Panc1 (cell line): ENCODE measurements at places on chromosomes 1 and 21. TPM values are rescaled to one million over a fixed set of nuclear protein-coding genes. Genes with fewer than 3 reads are reported as not detected.

Gene MAP3K21
- total RNA-seq, result 3.1 TPM

Gene PROX1
- total RNA-seq, result 0.13 TPM

Gene SYTL1
- 2.4 TPM for total RNA-seq

Gene RPL22
- 309 TPM for total RNA-seq

Gene MROH9
- not detected for total RNA-seq

Gene OR2AK2
- not detected for total RNA-seq

Gene HSD3B1
- not detected for total RNA-seq

Gene HEYL
- total RNA-seq, result 2.3 TPM

Gene S100A10
- 1,621 TPM for total RNA-seq

Gene UQCRHL
- 2.6 TPM for total RNA-seq

Gene S100A16
- total RNA-seq, result 61.6 TPM

Gene CYP4A11
- not detected for total RNA-seq

Gene NBL1
- 191 TPM for total RNA-seq

Gene SLC30A10
- total RNA-seq, result not detected

Gene SYPL2
- total RNA-seq, result 0.74 TPM

Gene MROH7
- not detected for total RNA-seq

Gene ATAD3B
- 104 TPM for total RNA-seq

Gene OR10Z1
- not detected for total RNA-seq

Gene LPAR3
- total RNA-seq, result 6.3 TPM

Gene FAM167B
- total RNA-seq, result 1.9 TPM

Gene FYB2
- total RNA-seq, result 0.49 TPM

Gene KRTAP6-2
- not detected for total RNA-seq

Gene KCNA2
- 1.1 TPM for total RNA-seq

Gene TINAGL1
- total RNA-seq, result 6.1 TPM

Gene HAO2
- total RNA-seq, result not detected

Gene SPRR4
- not detected for total RNA-seq

Gene MFAP2
- 12.9 TPM for total RNA-seq

Gene MMEL1
- 0.46 TPM for total RNA-seq

Gene HTR6
- 0.10 TPM for total RNA-seq

Gene CROCC
- 13.6 TPM for total RNA-seq

Gene IGFN1
- total RNA-seq, result not detected

Gene SOX13
- 53.0 TPM for total RNA-seq

Gene C4BPA
- total RNA-seq, result 0.26 TPM

Gene LCE6A
- not detected for total RNA-seq

Gene SPATA21
- not detected for total RNA-seq

Gene TBX19
- total RNA-seq, result 2.2 TPM

Gene ERMAP
- 15.3 TPM for total RNA-seq

Gene TRIM58
- not detected for total RNA-seq

Gene UBL4B
- not detected for total RNA-seq

Gene ETV3L
- total RNA-seq, result not detected

Gene NFASC
- 16.9 TPM for total RNA-seq

Gene HES3
- not detected for total RNA-seq

Gene ERVH48-1
- total RNA-seq, result 0.05 TPM

Gene NUP210L
- 0.05 TPM for total RNA-seq

Gene RNF186
- total RNA-seq, result not detected

Gene TMEM201
- total RNA-seq, result 26.5 TPM

Gene LAMC2
- 8.3 TPM for total RNA-seq

Gene CNIH3
- 3.7 TPM for total RNA-seq

Gene APCS
- 0.33 TPM for total RNA-seq

Gene PRRX1
- 0.69 TPM for total RNA-seq
